Sciatic nerve (tissue), 2 donors: ENCODE measurements at places on chromosomes 7 and 10.
A peak's percentile ranks its signal among the peaks of the same experiment; 100 is the strongest.

GRCh38 chr10:100184840-100185239, 989 bp downstream of the ERLIN1 start:
- DNase-seq: no peak

- no peak for DNase-seq
These were observed 4.5 kb downstream of the KCNK18 start for GRCh38 chr10:117201826-117202225.

DNA sequence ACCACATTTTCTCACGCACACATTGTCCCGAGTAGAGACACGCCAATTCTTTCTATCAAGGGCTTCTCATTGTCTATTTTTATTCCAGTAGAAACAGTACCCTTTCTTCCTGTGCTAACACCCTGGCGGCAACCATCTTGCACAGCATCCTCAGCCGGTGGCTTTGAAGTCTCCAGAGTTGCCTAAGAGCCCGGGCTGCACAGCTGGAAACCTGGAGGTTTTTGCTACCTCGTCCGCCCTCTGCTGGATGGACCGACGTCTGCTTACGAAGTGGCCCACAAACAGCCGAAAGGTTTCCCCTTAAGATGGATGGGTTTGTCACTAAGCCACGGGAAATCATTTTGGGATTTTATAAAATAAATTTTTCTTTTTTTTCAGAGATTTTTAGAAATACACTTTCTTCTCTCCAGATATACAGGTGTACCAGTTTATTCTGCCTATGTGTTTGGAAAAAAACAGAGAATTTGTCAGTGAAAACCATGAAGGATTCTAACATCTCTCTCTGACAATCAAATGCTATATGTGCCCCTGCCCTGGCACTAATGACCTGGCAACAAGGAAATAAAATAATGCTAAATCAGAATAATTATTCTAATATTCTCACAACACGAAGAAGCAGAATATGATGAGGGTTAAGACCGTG, 81.8 kb upstream of the FAM204A start:
- peak; percentile 86 for DNase-seq

- peak; percentile 19 for DNase-seq
These were observed 355.5 kb downstream of the GLRX3 start for GRCh38 chr10:130491693-130492050.

DNA sequence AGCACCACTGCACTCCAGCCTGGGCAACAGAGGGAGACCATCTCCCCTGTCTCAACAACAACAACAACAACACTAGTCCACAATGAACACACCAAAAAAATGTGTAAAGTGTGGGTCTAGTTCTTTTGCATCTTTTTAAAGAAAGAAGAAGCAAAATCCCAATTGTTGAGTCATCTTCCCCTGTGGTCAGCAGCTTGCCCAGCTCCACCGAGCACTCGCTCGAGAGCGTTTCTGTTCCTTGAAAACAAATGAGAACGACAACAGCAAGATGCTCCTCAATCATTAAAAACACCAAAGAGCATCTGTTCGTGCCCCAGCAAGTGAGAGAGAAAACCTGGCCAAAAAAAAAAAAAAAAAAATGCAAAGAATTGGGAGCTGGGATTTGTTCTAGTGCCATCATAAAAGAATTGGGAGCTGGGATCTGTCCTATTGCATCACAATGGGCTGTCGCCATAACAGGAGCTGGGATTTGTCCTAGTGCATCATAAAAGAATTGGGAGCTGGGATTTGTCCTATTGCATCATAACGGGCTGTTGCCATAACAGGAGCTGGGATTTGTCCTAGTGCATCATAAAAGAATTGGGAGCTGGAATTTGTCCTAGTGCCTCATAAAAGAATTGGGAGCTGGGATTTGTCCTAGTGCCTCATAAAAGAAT, 118.1 kb downstream of the PTPRN2 start:
- no peak for DNase-seq

DNA sequence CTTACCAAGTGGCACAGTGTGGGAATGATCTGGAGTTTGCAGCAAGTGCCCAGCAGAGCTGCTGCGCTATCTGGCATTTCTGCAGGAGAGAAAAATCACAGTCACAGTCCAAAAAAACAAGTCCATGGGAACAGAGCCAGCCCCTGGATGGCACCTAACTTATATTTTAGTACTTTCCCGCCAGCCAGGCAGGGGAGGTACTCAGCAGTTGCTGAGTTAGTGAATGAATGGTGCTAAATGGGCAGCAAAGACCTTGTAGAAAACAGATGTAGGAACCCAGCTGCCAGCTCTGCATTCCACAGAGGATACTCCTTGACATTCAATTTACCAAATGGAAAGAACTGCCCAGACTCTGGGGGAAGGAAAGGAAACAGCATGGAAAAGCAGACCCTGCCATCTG, 54.5 kb downstream of the GSDME start:
- DNase-seq: no peak

GRCh38 chr10:46050941-46051623, 5.0 kb upstream of the MSMB start:
- DNase-seq: no peak

DNA sequence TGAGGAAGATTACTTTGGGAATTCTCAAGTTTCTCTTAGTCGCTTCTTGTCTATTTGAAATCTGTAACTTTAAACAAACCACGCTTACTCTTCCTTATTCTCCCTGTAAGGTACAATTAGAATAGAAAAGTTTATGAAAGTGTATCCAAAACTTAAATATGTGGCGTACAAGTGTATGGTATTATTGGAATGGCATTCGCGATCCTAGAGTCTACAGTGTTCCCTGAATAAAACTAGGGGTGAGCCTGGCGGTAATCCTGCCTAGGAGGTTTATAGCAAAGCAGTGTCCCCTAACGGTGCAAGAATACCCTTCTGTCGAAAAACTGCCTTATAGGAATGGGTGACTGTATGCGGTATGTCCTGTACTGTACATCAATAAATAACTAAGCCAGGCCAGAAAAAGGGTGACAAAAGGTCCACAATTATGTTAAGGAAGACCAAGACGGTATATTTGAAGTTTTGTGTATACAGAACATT, 1.2 kb downstream of the TASOR2 start:
- DNase-seq: no peak

DNA sequence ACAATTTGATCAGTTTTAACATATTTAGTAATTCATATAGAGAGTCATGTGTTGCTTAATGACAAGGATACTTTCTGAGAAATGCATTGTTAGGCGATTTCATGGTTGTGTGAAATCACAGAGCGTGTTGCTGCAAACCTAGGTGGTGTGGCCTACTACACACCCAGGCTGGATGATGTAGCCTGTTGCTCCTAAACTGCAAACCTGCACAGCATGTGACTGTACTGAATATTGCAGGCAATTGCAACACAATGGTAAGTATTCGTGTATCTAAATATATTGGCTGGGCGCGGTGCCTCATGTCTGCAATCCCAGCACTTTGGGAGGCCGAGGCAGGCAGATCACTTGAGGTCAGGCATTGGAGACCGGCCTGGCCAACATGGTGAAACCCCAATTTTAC, 73.7 kb upstream of the BAIAP2L1 start:
- no peak for DNase-seq

DNA sequence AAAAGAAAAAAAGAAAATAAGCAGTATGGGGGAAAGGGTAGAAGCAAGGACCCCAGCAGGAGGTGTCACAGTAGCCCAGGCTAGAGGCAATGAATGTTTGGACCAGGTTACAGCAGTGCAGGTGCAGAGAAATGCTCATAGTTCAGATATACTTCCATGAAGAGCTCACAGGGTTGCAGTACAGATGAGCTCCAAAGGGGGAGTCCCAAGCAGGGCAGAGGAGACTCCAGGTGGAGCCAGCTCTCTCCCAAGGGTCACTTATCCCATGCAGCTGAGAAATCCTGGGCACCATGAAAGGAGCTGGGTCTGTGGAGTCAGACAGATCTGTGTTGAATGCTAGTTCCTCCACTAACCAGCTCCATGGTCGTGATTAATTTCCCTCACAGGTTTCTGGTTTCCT, 174.9 kb downstream of the C7orf25 start:
- no peak for DNase-seq

GRCh38 chr10:549391-549790, 140.1 kb downstream of the DIP2C start:
- DNase-seq: peak; percentile 30

- DNase-seq: no peak
These were observed 4.9 kb upstream of the HACD1 start for GRCh38 chr10:17622061-17622460.

GRCh38 chr7:141356161-141356560, 195.0 kb upstream of the AGK start:
- no peak for DNase-seq

DNA sequence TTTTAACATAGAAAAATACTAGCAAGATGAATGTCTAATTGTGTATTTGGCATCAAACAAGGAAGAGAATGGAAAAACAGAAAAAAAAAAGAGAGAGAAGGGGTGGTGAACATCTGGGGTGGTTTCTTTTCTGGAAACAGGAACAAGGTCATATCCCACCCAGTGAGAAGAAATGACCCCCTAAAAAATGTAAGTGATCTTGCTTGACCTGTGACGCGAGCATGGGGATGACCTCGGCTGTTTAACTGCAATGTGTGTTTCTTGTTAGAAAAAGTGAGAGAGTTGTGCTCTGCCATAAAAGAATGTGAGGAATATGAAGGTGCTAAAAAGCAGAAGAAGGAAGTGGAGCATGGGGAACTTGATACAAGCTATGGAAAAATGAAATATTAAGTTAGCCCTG, 258.5 kb downstream of the AGMO start:
- DNase-seq: peak; percentile 67

- DNase-seq: peak; percentile 86
These were observed 91.0 kb downstream of the ALOX5 start for GRCh38 chr10:45464958-45465567.

- no peak for DNase-seq
These were observed 8.3 kb upstream of the ASZ1 start for GRCh38 chr7:117435475-117436043.

DNA sequence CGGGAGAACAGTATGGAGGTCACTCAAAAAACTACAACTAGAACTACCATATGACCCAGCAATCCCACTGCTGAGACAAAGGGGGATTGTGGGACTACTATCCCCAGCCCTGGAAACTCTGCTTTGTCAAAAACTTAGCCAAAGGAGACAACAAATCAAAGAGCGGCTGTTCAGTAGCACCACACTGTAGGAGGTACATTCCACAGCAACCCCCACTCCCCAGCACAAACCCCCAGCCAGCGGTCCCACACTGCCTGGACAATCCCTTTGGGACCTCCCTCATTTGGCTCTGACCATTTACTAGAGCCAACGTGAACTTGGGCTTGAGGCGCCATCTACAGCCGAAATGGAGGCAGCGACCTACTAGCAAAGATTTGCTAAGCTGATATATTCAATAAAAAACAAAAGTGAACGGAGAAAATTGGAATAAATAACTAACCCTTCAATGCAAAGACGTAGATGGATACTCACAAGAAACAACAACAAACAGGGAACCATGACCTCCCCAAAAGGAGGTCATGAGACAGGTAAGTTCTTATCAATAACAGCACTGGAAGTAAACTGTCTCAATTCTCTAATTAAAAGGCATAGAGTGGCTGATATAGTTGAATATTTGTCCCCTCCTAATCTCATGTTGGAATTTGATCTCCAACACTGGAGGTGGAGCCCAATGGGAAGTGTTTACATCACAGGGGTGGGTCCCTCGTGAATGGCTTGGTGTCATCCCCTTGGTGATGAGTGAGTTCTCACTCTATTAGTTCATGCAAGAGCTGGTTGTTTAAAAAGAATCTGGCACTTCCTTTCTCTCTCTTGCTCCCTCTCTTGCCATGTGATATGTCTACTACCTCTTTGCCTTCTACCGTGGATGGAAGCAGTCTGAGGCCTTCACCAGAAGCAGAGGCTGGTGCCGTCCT, 119.0 kb upstream of the KCNMA1 start:
- DNase-seq: no peak

DNA sequence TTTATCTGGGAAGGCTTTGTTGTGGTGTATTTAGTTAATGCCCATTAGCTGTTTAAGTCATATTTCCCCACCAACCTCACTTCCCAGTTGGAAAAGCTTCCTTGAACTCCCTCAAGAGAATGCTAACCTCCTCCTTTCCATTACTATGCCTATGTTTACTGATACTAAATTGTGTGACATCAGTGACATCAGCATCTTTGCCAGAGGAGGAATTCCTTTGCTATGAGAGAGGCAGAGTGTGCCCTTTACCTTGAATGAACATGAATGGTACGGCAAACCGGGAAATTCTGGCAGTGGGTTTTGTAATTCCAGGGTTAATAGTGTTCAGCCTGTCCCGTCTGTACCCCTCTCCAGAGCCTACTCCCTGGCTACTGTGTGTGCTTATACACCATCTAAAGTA, 22.1 kb upstream of the GLCCI1 start:
- no peak for DNase-seq

- DNase-seq: no peak
These were observed 135.1 kb downstream of the SKAP2 start for GRCh38 chr7:26729150-26729775.

DNA sequence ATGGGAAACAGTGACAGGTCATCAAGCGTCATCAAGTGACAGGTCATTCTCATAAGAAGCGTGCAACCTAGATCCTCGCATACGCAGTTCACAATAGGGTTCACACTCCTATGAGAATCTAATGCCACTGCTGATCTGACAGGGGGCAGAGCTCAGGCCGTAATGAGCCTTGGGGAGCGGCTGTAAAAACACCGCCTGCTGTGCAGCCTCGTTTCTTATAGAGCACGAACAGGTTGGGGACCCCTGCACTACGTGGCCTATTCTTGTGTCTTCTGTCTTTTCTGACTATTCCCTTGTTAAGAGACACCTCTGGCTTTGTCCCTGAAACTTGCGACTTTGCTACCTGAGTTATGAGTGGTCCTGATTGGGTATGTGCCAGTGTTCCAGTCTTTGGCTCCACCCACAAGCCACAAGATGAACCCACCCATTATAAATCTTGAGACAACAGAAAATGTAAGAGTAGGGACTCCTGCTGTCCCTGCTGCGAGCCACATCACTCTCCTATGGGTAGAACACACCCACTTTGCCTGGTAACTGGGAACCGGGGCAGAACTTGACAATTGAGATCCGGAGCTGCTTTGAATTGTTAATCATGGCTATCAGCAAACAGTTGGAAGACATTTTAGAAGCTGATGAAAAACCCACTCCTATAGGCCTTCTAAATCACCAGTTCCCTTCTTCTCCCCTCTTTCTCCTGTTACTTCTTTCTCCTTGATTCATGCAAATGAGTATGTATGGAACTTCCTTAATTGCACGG, 55.8 kb upstream of the EXOC4 start:
- no peak for DNase-seq
